ENCODE measurements at places on chromosomes 6 and 20. TPM values are rescaled to one million over a fixed set of nuclear protein-coding genes. Genes with fewer than 3 reads are reported as not detected.

GRCh38 chr6:17589406-17590096 lies 10.6 kb upstream of the FAM8A1 start:
- DNase-seq = no peak

Gene NMBR
- not detected for total RNA-seq

DNA sequence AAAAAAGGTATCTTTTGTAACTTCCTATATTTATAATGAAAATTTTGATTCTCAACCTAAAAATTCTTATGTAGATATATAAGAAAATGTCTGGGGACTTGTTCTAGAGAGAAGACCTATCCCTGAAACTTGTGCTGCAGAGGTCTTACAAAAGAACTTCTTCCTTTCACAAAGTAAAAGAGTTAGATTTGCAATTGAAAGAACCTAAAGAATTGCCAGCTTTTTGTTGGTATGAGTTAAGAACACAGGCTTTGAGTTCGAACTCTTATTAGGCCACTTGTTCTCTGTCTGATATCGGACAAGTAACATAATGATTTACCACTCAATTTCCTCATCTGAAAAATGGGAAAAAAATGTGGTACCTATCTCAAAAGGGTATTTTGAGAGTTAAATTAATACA lies 162.0 kb upstream of the LAMA2 start:
- DNase-seq = no peak

GRCh38 chr20:58481481-58482021 lies 33.6 kb downstream of the APCDD1L start:
- peak; percentile 33 for DNase-seq

Gene MATN4
- 1.5 TPM for total RNA-seq

Gene PTCHD4
- not detected for total RNA-seq

DNA sequence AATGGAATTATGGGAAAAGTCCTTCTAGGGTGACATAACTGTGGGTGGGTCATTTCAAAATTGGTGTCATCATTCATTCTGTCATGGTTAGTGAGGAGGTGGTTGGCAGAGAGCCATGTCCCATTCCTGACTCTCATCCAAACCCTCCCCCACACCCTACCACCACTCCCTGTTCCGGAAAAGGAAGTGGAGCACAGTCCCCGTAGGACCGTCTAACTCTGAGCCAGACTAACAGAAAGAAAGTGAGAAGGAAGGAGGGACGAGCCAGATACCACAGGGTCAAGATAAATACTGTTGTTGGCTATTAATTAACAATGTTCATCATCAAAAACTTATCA lies 4.8 kb downstream of the TRIM10 start:
- no peak for DNase-seq

DNA sequence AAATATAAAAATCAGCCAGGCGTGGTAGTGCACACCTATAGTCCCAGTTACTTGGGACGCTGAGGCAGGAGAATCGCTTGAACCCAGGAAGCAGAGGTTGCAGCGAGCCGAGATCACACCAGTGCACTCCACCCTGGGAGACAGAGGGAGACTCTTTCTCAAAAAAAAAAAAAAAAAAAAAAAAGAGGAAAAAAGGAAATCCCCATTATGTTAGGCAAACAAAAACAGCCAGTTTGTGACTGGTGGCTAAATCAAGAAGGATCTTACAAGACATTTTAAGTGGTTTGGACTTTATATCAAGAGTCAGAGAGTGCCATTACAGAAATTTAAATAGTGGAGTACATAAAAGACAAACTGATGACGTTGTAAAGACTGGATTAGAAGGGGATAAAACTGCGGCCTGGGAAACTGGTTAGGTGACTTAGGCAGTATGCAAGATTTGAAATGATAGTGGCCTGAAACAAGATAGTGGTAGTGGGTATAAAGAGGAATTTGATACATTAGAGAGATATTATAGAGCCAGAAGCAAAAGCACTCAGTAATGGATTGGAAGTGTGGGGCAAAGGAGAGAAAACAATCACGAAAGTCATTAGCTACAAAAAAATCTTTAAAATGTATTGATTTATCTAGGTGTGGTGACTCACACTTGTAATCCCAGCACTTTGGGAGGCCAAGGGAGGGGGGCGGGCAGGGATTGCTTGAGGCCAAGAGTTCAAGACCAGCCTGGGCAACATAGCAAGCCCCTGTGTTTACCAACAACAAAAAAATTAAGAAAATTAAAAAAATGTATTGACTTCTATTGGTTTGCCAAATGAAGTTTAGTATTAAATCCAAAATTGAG lies 1.7 kb upstream of the MYO6 start:
- DNase-seq = no peak

Gene ARMH2
- 1.5 TPM for total RNA-seq

Gene PAK5
- not detected for total RNA-seq

GRCh38 chr6:16727996-16728395 lies 33.3 kb downstream of the ATXN1 start:
- no peak for DNase-seq

DNA sequence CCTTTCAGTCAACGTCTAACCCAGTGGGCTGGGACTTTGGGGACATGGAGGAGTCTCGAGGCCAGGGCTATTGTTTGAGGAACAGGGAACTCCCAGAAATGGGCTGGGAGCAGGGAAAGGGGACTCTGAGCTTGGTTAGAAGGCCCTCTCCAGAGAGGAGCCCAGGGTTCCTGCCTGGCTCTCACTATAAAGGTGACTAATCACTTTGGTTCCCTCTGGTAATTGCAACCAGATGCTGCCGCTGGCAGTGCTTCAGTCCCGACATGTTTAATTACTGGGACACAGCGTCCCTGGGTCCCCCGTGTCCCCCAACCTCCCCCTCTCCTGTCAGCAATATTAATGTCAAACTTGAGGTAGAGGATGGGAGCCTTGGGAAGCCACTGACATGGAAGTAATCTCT lies 5.0 kb upstream of the GDF5 start:
- DNase-seq = no peak

Gene ATRN
- 7.8 TPM for total RNA-seq

- no peak for DNase-seq
Observed at GRCh38 chr20:45019027-45019761, 52.9 kb downstream of the STK4 start.

Gene C4A
- total RNA-seq = 3.3 TPM

GRCh38 chr6:87944541-87944954 lies 103.1 kb upstream of the SPACA1 start:
- DNase-seq = no peak

DNA sequence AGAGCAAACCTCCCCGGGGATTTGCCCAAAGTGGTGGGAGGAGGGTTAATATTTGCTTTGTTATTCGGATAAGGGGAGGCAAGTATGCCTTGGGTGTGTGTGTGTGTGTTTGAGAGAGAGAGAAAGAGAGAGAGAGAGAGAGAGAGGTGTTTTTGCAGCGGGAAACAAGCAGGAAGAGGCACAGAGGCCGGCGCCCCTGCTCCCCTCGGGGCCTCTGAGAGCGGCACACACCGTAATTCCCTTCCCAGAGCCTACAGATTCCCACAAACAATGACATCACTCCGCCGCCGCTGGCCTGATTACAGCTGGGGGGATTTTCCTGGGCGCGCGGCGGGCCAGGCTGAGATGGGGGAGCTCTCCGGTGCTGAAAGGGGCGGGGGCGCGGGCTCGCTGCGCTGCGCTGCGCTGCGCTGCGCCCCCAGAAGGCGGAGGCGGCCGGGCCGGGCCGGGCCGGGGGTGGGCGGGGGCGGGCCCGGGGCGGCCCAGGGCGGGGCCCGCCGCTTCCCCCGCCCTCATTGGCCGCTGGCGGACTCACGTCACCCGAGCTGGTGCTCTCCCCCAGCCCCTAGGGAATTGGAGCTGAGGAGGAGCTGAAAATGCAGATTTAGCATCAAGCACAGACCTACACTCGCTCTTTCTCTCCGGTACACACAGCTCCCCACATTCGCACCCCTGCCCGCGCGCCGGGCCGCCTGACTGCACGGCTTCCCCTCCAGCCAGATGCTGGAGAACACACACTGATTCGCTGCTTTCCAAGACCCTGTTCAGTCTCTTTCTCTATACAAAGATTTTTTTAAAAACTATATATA lies at the start of gene PCSK2:
Gene PCSK2 (plus strand): TSS at position 631 of the 809 bp plus-strand sequence. CDS start 266 bp downstream, outside the sequence.
- no peak for DNase-seq

- no peak for DNase-seq
Observed at GRCh38 chr6:28537509-28538140, 11.9 kb downstream of the GPX5 start.

DNA sequence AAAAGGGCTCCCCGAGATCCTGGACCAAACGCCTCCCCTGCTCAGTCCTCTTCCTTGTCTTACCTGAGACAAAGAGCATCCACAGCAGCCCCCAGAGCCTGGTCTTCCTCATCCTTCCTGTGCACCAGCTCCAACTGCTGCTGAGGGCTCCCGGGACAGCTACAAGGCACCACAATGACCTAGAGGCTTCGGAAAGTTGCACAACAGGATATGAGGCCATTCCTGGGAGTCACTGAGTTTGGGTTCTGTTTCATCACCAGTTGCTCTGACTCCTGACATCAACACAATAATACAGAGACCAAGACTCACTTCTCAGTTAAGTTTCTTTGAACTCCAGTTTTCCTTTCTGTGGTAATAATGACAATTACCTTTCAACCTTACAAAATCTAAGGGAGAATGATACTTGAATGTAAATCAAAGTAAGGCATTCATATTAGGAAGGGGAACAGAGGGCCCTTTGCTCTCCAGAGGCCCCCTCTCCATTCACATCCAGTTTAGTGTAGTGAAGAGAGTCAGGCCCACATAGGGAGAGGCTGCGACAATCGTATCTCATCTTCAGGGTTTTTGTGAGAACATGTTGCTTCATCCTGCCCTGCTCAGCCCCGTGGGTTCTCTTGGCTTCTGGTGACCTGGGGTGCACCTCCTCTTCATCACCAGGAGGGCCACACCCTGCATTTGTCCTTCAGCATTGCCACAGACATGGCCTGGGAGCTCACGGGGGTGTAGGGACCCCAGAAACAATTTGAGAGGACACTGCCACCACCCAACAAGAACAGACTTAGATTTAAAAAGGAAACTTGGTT lies at the start of gene TREM1:
Gene TREM1 (minus strand): TSS at position 139 of the 803 bp plus-strand sequence. CDS start 27 bp downstream, at position 112.
- DNase-seq = no peak

- no peak for DNase-seq
Observed at GRCh38 chr6:135819665-135820064, 31.8 kb upstream of the PDE7B start.

DNA sequence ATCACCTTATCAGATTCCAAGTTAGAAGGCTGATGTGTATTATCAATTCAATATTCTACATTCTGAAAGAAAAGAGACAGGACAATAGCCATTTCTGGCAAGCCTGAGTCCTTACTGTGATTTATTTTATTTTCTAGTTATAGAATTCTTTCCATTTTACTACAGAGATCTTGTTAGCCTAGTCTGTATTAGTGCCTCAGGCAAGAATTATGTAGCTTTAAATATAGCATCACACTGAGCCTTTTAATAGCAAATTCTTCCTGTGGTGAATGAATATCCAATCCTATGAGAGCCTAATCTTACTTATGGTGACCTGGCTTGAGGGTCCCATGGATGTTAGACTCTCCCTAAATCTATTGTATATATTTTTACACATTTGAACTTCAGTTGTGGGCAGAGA lies 732.8 kb upstream of the CITED2 start:
- no peak for DNase-seq

DNA sequence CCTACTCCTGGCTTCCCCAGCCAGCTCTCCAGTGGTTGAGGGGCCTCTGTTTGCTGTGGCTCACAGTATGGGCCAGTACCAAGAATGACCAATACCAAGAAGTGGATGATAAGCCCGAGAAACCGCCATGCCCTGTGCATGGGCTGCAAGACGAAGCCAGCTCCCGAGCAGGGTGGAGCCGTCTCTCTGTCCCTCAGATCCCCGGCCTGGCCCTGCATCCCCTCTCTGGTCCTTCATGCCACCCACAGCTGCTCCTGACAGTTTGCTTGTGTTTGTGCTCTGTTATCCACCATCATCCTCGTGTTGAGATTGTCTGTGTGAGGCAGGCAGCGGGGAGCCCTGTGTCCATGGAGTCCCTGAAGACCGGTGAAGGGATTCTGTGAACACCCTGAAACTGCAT lies 36.1 kb downstream of the GABRR2 start:
- DNase-seq = no peak

Gene STMND1
- total RNA-seq = not detected

Gene POU5F1
- total RNA-seq = not detected

Gene FILIP1
- not detected for total RNA-seq

- DNase-seq = no peak
Observed at GRCh38 chr20:854601-855000, 21.1 kb downstream of the FAM110A start.

- peak; percentile 60 for DNase-seq
Observed at GRCh38 chr20:4973330-4974097, 27.8 kb downstream of the SLC23A2 start.

GRCh38 chr20:3758566-3758965 lies 9.0 kb downstream of the ADISSP start:
- DNase-seq = no peak

GRCh38 chr20:51221791-51222408 lies 199.0 kb upstream of the KCNG1 start:
- peak; percentile 20 for DNase-seq

DNA sequence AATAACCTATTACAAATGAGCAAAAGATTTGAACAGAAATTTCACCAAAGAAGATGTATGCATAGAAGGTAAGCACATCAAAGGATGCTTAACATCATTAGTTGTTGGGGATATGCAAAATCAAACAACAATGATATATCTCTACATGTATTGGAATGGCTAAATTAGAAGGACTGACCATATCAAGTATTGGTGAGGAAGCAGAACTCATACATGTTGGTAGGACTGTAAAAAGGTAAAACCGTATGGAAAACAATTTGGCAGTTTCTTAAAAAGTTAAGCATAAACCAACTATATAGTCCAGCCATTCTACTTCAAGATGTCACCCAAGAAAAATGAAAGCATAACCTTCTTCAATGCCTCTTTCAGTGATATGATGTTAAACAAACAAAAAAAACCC lies 114.0 kb downstream of the MYB start:
- no peak for DNase-seq

DNA sequence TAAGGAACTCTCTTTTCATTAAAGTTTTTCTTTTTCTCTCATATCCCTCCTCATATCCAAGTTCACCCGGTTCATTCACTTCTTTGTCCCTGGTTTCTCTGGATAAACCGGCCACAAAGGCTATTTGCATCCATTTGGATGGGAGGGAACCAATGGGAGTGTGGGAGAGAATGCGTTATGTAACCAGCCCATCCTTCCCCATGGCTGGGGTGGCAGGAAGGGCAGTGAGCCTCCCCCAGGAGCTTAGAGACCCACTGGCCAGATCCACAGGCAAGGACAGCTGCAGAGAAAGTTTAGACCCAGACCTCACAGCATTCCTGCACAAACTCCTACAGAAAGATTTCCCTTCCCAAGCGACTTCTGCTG lies 10.7 kb downstream of the CASS4 start:
- no peak for DNase-seq

DNA sequence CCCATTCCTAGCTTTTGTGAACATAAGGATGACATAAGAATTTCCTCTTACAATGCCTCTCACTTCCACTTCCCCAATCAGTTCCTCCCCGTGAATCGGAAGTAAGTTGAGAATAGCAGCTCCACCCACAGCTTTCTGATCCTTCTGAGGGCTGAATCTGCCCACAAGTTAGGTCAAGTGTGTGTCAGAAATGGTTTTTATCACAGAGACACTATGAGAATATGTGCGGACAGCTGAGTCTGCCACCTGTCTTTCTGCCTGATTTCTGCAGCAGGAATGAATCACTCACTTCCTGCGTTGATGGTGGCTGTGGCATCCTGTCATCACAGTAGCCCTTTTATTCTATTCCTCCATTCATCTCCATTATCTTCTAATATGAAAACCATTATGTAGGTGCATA lies 70.2 kb downstream of the RIN2 start:
- DNase-seq = peak; percentile 51

Data from activated CD4-positive, alpha-beta memory T cell treated with anti-CD3 and anti-CD28 coated beads, Interleukin-2, amount 10 ng/mL, durations not matched to agents 7 days and 5 days (primary cell).